ENCODE measurements at places on chromosomes 3 and 15.

DNA sequence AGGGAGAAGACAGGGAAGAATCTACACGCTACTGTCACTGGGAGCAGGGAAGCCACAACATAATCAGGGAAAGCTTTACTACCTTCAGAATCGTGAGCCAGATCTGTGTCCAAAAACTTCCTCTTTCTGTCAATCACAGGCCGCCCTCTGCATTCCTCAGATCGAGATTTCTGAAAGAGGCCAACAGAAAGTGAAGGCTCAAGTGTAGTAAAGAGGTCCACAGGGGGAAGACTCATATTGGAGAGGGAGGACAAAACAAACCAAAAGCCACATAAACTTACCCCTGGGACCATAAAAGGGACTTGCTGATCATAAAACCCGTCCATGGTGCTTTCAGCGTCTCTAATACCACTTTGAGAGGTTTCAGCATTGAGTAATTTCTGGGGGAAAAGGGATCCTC lies 3.3 kb downstream of the ETV5 start:
- DNase-seq: no peak

DNA sequence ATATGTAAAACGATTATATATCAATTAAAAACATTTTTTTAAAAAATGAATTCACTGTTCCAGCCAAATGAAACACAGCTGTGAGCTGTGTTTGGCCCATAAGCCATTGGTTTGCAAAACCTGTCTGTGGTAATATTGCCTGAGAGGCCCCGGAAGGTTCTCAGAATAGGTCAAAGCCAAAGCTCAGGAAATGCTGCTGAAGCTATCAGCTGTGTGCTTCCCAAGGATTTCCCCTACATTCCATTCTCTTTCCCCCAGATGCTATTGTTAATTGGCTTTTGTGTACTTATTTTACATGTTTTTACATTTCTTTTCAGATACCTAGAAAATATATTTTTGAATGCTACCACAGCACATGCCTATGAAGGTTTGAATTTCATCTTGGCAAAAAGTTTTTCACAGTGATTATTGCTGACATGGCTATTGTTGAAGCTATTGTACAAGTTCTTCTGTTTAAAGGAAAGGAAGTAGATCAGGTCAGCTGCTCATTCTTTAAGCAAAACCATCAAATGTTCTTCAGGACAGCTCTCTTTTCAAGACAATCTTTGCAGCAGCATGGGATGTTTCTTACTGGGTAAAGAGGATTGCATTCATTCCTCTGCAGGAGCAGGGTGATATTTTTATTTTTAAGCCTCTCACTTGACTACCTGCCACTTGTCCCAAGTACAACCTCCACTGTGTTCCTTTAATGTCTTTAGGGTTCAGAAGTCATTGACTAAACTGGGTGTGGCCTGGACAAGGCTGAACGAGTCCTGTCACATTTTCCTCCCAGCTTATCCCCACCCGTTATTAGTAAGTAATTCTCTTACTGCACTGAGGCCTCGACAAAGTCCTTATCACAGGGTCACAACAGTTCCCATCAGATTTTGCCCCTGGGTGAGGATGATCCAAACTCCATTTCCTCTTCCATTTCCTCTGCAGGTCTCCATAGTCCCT lies 26.3 kb upstream of the BNC1 start:
- no peak for DNase-seq

DNA sequence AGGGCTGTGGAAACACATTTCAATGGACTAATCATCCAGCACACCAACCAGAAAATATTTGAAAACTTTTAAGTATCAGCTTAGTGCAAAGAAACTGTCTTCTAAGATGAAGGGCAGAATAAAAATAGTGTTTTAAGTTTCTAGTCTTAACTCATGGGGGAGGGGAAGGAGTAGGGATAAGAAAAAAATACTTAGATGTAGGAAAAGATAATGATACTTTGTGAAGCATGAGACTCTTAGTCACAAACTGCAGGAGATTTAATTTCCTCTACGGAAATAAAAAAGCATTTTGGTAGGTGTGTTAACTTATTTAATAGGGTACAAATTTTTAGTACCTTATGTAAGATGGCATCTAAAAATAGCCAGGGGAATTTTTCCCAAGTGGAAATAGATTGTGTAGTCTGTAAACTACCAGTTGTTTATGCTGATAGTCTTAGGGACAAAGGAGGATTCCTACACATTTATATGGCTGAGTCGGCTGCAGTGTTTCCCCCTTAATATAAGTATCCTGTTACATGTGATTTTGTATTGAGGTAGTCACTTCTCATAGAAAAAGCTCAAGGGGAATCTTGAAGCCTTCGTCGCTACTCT lies 78.2 kb upstream of the GBE1 start:
- no peak for DNase-seq

DNA sequence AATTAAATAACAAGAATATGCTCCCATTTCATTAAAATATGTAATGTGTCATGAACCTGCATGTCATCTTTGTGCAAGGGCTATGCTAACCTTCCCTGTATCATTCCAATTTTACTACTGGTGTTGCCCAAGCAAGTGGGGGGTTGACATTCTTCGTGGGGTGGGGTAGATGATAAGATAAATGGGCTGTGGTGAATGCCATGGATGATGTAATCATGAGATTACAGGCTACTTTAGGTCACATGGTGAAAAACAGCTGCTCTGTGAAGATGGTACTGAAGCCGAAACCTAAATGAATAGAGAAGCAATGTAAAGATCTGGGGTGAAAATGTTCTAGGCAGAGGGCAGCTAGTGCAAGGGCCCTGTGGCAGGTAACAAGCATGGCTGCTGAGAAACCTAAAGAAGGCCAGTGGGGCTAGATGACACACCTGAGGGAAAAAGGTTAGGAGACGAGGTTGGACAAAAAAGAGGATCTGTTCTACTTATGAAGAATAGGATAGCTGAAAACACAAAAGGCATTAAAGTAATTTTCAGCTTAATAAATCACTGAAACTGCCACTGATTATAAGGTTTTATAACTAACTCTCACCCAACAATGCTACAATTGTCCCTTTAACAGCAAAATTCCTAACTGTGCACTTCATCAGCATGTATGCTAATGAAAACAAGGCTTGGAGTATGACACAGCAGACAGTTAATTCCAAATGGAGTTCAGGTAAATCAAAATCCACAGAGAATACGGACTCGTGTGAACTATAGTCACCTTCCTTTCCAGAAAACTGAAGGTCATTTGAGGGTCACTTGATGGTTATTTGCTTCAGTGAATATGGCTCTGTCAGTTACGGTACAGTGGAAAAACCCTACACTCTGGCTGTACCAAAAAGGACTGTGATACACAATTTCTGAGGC lies 35.0 kb downstream of the MTMR10 start:
- no peak for DNase-seq

GRCh38 chr3:178454726-178455125 lies 81.5 kb upstream of the KCNMB2 start:
- no peak for DNase-seq
